ENCODE measurements at places on chromosomes 6 and 20. TPM values are rescaled to one million over a fixed set of nuclear protein-coding genes. Genes with fewer than 3 reads are reported as not detected.

SIRPB2 gene
- not detected for total RNA-seq

ADGB gene
- total RNA-seq, result not detected

PKIB gene
- total RNA-seq, result not detected

ERVFRD-1 gene
- not detected for total RNA-seq

TRAPPC3L gene
- 0.06 TPM for total RNA-seq

ZC2HC1B gene
- not detected for total RNA-seq

DNA sequence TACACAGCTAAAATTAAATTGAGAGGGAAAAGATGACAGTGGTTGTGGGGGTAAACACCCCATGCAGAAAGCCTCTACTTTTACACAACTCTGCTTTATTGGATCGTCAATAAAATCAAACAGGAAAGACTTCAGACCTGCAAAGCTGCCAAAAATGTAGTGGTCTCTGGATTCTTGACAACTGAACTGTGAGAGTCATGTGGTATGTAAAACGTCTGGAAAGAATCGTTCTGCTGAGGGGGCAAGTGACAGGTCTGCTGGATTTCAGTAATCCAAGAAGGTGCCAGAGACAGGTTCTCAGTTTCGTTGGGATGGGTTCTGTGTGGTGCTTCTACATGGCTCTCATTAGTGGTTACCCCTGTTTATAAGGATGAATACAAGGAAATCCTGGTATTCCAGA, 63.3 kb downstream of the TSPYL4 start:
- peak; percentile 11 for DNase-seq
- peaks cover 20% of the 10 kb centered on the region for H3K4me1 ChIP-seq
- no peaks in the 10 kb centered on the region for H3K36me3 ChIP-seq
- no peaks in the 10 kb centered on the region for H3K27me3 ChIP-seq

DNA sequence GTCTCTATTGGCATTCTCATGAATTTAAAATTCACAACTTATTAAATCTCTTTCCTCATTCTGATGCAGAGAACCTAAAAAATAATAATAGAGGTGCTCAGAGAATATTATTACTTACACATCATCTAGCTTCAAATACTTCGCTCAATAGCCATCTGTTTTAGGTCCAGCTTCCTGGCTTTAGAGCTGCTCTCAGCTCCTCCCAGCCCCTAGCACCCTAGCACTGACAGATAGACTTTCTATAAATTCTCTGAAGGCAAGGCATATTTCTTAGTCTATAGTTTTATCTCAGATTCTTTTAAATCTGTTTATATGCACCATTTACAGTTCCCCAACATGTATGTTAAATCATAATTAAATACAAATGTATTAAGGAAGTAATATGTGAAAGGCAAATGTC, 281.3 kb downstream of the PTPRK start:
- DNase-seq, result no peak
- no peaks in the 10 kb centered on the region for H3K27me3 ChIP-seq
- no peak overlapping the region for H3K4me3 ChIP-seq
- 0 out of 2 replicates have a peak, but pooled peaks cover 3% of the 10 kb centered on the region for H3K36me3 ChIP-seq

DNA sequence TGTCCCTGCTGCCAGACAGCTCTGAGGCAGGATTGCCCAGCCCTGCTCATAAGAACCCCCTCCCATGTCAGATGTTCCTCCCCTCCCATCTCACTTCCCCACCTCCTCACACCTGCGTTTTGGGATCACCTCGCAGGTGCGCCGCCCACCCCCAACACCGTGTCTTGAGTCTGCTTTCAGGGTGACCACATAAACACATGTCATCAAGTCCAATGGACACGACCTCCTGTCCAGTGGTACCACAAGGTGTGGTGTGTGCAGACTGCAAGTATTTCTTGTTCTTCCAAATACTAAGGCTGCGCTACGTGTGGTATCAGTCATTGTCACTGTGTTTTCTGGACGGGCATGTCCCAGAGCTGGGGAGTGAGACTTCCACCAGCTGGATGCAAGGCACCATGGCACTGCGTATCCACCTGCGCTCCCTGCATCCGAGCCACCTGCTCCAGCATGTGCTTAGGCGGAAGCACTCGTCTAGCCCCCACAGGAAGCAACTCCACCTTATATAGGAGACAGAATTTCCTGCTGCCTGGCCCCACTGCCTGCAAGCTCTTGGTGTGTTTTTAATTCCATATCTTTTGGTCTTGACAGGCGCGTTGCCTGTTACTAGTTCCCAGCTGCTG, 119.7 kb upstream of the NXT1 start:
- peak overlapping the region; percentile 95 for H3K27ac ChIP-seq
- peaks cover 64% of the 10 kb centered on the region for H3K4me1 ChIP-seq
- DNase-seq, result no peak
- no peak overlapping the region for H3K4me3 ChIP-seq
- no peaks in the 10 kb centered on the region for H3K36me3 ChIP-seq

- H3K4me3 ChIP-seq, result no peak overlapping the region
- no peaks in the 10 kb centered on the region for H3K4me1 ChIP-seq
- no peaks in the 10 kb centered on the region for H3K27me3 ChIP-seq
- no peak overlapping the region for H3K27ac ChIP-seq
- H3K36me3 ChIP-seq, result peaks cover 26% of the 10 kb centered on the region
- peak; percentile 50 for DNase-seq
These were observed 26.0 kb upstream of the CRIP3 start for GRCh38 chr6:43334466-43335095.

DNA sequence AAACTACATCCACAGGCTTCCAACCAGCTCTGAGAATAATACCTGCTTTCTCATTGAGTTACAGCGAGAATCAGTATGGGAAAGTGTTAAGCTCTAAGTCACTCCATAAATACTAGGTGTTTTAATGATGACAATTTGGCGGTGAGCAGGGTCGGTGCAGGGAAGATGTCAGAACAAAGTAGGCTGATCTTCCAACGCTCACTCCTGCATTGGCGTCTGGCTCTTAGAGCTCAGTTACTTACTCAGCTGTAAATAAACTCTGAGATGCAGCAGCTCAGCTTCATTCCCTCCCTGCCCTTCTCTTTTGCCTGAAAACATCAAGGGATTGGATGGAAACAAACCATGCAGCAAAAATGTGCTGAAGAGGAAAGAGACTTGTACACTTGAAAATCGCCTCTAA, 102.5 kb upstream of the SPACA1 start:
- H3K4me3 ChIP-seq, result no peak overlapping the region
- H3K27me3 ChIP-seq, result no peaks in the 10 kb centered on the region
- H3K27ac ChIP-seq, result no peak overlapping the region
- H3K4me1 ChIP-seq, result peaks cover 4% of the 10 kb centered on the region
- H3K36me3 ChIP-seq, result no peaks in the 10 kb centered on the region

- H3K27ac ChIP-seq, result no peak overlapping the region
- no peak overlapping the region for H3K4me3 ChIP-seq
- H3K4me1 ChIP-seq, result no peaks in the 10 kb centered on the region
- H3K27me3 ChIP-seq, result 0 out of 2 replicates have a peak, but pooled peaks cover 3% of the 10 kb centered on the region
- no peaks in the 10 kb centered on the region for H3K36me3 ChIP-seq
These were observed 29.2 kb downstream of the C6orf58 start for GRCh38 chr6:127606131-127606562.

- no peak overlapping the region for H3K27ac ChIP-seq
- DNase-seq, result peak; percentile 64
- no peaks in the 10 kb centered on the region for H3K27me3 ChIP-seq
- peaks cover 14% of the 10 kb centered on the region for H3K36me3 ChIP-seq
- H3K4me1 ChIP-seq, result peaks cover 30% of the 10 kb centered on the region
- H3K4me3 ChIP-seq, result no peak overlapping the region
These were observed 55.5 kb downstream of the REV3L start for GRCh38 chr6:111427341-111428116.

DNA sequence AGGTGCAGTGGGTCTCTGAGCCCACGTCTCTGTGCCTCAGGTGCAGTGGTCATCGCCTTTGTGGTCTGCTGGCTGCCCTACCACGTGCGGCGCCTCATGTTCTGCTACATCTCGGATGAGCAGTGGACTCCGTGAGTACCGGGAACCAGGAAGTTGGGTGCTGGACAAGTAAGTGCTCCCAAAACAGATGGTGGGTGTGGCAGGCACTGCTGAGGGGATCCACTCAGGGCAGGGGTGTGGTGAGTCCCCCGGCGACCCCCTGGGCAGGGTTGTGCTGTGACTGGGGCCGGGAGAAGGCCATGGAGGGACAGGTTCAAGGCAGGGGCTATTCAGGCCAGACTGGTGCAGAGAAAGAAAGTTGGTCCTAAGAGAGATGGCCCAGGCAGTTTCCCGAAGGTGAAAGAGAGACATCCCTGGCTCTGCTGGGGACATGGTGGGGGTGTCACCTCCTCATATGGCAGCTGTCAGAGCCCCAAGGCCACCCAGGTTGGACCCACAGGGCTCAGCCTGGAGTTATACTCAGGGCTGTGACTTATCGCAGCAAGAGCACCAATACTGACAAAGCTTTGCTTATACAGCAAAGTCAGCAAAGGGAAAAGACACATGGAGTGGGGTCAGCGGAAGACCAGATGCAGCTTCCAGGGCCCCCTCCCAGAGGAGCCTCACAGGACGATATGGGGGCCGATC, 37.9 kb upstream of the MRGBP start:
- H3K27me3 ChIP-seq, result peaks cover 26% of the 10 kb centered on the region
- H3K36me3 ChIP-seq, result no peaks in the 10 kb centered on the region
- no peak for DNase-seq
- H3K27ac ChIP-seq, result no peak overlapping the region
- no peak overlapping the region for H3K4me3 ChIP-seq
- H3K4me1 ChIP-seq, result no peaks in the 10 kb centered on the region

DNA sequence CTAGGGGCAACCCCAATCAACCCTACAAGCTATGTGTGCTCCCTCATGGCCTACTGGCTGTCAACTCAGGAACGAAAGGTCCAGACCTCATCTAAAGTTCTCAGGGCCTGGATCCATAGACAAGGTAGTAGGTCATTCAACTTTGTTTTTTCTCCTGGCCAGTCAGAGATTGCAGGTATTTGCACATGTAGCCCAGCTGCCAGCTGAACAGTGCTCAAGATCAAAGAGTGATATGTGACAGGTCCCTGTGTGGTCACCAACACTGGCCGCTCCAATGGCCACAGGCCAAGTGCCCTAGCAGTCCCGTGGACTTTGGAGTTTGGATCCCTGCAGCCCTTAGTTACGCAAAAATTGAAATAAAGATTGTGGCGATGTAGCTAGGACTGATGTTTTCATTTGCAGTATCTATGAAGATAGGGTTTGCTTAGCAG, 60.6 kb upstream of the ATXN1 start:
- no peak for DNase-seq
- H3K27me3 ChIP-seq, result no peaks in the 10 kb centered on the region
- H3K4me1 ChIP-seq, result no peaks in the 10 kb centered on the region
- H3K36me3 ChIP-seq, result no peaks in the 10 kb centered on the region
- H3K27ac ChIP-seq, result no peak overlapping the region

Measured in SJSA1 (cell line).